ENCODE measurements at places on chromosomes 16 and 17.

DNA sequence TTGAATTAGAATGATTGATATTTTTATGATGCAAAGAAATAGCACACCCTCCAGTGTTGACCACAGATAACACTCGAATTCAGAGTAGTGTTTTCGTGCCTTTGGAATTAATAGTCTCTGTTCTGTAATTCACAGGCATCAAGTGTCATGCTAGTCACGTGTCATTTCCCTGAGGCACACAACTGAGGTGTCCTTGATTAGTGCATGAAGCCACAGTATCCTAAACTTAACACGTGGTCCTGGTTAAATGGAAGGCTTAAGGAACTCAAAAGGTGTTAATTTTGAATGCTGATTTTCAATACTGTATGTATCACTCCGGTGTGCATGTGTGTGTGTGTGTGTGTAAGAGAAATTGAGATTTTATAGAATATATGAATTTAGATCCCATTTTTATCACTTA lies 625.6 kb downstream of the TMEM114 start:
- no peak for DNase-seq

DNA sequence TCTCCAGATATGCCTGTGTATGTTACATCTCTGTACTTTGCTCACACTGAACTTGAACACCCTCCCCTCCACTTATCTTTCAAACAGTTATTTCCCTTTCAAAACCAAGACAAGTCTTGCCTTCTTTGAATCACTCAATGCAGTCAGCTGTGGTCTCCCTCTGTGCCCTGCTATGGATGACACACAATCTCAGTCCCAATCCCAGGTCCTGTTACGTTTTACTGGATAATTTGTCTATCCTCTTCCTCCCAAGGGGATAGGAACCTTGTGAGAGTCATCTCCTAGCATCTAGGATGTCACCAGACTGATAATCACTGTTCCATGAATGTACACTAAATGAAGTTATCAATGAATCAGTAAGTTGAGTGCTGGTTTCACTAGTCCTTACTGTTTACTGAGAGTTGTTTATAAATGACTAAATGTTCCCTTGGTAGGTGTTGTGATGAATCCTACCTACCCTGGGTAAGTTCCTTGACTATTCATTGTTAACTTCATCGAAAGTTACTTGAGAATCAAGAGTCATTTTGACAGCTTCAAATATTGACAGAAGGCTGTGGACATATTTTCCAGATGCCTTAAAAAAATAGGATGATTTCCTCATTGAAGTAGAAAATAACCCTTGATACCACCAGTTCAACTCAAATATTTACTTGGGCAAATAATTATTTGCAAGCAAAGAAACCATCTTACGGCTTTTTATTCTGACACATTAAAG lies 244.9 kb downstream of the PRKCA start:
- DNase-seq, result no peak

GRCh38 chr17:66968916-66969315 lies 4.4 kb downstream of the CACNG4 start:
- no peak for DNase-seq

- no peak for DNase-seq
Measured at GRCh38 chr16:57502048-57502775, 15.9 kb upstream of the DOK4 start.

DNA sequence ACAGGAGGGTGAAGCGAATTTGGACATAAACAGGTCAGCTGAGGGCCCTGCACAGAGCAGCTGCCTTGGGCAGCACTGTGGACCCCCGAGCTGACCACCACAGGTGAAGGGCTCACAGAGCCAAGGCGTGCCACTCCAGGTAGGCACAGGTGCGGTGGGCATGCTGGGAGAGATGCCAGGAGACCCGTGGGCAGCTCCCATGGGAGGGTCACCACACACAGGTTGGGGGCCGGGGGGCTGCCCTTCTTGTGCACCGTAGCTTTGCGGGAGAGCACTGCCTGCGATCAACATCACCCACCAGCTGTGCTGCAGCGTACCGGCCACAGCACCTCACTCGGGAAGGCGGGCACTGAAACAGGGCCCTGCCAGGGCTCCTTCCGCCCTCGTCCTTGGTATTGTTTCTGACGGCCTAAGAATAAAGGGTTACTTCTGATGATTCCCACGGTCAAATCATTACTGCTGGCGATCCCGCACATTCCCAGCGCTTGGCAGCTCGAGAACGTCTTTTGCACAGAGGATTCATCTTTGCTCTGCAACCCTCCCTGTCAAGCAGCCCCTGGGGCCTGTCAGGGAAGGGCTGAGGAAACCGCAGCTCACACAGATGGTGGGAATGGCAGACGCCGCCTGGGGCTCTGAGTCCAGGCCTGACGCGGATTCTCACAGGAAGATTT lies 181.7 kb downstream of the BANP start:
- DNase-seq, result no peak

GRCh38 chr16:88901718-88902337 lies 35.4 kb upstream of the PABPN1L start:
- no peak for DNase-seq

DNA sequence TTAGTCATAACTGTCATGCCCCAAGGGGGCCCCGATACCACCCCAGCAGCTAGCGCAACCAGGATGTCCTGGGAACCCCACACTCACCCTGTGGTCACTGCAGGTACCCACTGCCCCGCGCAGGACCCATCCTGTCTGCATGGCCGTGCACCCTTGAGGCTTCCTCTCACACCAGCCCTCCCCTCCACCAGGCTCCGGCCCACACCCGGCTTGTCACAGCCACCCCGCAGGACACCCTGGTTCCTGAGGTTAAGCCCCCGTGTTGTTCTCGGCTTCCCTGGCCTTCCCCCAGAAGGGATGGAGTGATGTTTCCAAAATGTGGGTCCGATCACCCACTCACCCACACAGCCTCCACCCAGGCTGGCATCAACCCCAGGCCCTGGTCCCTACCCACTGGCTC lies 7.5 kb downstream of the DNASE1L2 start:
- DNase-seq, result no peak

- DNase-seq, result no peak
Measured at GRCh38 chr17:12979246-12979645, 38.6 kb downstream of the ELAC2 start.

Measured in NK-92 treated with Interleukin-12 subunit alpha and Interleukin-12 subunit beta, amount 100 ng/mL, for 24 hours (cell line).